ENCODE measurements at places on chromosomes 2 and 18.

- DNase-seq, result peak; percentile 9
Measured at GRCh38 chr2:212005085-212005671, 533.4 kb downstream of the ERBB4 start.

GRCh38 chr2:224517963-224518362, 67.2 kb downstream of the CUL3 start:
- DNase-seq, result no peak

DNA sequence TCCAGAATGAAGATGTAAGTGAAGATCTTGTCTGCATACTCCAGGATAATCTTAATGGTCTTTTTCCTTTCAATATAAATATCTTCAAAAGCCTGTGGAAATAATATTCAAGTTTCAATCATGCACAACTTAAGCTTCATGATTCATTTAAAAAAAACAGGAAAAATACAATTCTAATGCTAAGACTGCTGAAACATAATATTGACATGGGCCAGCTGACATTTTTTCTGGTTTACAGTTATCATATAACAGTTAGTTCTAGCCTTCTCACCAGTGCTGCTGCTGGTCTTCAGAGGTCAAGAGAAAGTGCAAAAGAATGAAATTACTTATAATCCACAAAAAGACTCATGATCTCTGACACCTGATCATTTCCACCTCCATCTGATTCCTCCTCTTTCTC, 110.4 kb upstream of the SCN1A start:
- no peak for DNase-seq

GRCh38 chr2:3806168-3806567, 102.8 kb downstream of the DCDC2C start:
- no peak for DNase-seq

GRCh38 chr2:234771176-234771575, 180.6 kb upstream of the SH3BP4 start:
- DNase-seq, result no peak

DNA sequence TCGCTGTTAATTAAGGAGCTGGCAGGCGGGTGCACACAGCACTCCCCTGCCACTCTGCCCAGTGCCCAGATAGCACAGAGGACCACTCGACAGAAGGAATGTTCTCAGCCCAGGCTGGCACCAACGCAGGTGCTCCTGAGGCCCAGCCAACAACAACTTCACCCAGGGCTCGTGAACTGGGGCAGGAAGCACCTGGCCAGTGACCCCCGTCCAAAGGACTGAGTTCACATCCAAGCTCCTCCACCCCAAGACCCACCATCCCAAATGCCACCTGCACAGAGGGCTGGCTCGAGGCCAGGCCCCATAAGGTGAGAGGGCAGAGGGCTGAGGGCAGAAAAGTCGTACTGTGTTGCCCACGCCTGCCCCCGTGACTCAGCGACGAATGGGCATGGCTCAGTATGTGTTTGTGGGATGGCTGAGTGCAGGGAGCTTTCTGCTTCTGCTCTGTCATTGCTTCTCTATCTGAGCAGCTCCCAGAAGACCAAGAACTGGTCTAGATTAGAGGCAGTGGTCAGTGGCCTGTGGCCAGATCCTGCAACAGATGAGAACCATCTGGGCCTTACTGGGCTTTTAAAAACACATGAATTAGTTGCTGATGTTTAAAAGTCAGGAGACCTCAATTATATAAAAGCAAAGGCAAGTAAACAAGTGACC, 68.4 kb downstream of the POLR1A start:
- no peak for DNase-seq

DNA sequence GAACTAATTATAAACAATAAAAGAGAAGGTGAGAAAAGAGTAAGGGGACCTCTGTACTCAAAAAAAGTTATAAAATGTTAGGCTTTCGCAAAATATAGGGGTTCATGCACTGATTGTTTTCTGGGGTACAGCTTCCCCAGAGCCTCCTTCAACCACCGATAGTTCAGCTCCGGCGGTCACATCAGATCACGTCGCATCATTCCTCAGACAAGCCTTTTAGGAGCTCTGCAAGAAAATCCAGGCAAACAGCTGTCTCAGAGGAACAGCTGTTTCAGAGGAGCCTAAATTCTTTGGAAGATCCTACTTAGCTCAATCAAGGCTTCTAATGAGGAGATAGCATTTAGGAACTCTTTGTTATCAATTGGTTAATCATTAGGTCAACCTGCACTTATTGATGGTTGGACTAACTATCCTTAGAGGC, 78.7 kb downstream of the MYCN start:
- no peak for DNase-seq
